Renal cortical epithelial cell (primary cell): ENCODE measurements at places on chromosomes 4 and X. TPM values are rescaled to one million over a fixed set of nuclear protein-coding genes. Genes with fewer than 3 reads are reported as not detected.

PCDH10 gene
- 0.17 and 0.40 TPM in 2 replicates for total RNA-seq

SH3RF1 gene
- 10.2 and 12.7 TPM in 2 replicates for total RNA-seq

CRMP1 gene
- total RNA-seq = 0.25 TPM in 1 of 2 replicates, not detected in the other

COX7B2 gene
- total RNA-seq = not detected in 2 replicates

NDUFC1 gene
- 36.4 and 42.2 TPM in 2 replicates for total RNA-seq

FGF13 gene
- 0.52 and 0.89 TPM in 2 replicates for total RNA-seq

DNA sequence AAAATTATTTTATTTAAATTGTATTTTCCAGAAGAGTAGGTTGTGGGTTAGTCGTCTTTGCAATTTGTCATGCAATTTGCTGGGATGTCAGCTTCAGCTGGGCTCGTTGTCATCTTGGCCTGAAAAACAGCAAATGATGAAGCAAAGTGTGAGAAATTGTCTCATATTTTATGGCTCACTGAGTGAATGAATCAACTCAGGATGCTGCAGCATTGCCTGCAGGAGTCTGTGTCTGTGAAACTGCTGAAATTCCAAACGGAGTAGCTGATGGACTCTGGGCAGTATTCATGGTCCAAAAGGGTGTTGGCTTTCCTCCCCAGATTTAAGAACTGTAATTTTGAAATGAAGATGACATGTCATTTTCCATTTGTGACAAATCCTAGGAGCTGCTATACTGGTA, 37.2 kb downstream of the CXCL8 start:
- peak; percentile 28 for DNase-seq

GRCh38 chrX:132737743-132738142, 220.7 kb downstream of the HS6ST2 start:
- DNase-seq = peak; percentile 81

GRCh38 chr4:8008391-8008790, 68.7 kb upstream of the AFAP1 start:
- no peak for DNase-seq

DNA sequence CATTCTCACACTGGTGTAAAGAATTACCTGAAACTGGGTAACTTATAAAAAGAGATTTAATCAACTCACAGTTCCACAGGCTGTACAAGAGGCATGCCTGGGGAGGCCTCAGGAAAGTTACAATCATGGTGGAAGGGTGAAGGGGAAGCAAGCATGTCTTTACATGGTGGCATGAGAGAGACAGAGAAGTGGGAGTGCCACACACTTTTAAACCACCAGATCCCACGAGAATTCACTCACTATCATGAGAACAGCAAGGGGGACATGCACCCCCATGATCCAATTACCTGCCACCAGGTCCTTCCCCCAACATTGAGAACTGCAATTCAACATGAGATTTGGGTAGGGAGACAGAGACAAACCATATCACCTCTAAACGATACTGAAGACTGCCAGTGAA, 23.0 kb downstream of the EPGN start:
- no peak for DNase-seq

DNA sequence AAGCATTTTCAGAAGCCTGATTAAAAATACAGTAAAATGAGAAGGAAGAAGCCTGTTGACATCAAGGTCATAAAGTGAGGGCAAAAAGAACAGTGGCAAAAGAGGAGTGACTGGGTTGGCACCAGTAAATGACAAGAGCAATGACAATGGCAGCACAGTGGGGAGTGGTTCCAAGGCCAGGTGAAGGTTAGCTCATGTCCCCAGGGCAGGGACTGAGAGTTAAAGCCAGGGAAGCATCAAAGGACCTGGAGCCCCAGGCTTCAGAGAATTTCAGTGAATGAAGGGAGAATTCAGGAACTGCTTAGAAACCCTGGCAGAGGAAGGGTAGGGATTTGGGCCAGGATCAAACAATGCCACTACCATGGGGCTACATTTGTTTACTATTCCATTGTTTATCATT, 8.8 kb upstream of the PIGA start:
- DNase-seq = no peak

DNA sequence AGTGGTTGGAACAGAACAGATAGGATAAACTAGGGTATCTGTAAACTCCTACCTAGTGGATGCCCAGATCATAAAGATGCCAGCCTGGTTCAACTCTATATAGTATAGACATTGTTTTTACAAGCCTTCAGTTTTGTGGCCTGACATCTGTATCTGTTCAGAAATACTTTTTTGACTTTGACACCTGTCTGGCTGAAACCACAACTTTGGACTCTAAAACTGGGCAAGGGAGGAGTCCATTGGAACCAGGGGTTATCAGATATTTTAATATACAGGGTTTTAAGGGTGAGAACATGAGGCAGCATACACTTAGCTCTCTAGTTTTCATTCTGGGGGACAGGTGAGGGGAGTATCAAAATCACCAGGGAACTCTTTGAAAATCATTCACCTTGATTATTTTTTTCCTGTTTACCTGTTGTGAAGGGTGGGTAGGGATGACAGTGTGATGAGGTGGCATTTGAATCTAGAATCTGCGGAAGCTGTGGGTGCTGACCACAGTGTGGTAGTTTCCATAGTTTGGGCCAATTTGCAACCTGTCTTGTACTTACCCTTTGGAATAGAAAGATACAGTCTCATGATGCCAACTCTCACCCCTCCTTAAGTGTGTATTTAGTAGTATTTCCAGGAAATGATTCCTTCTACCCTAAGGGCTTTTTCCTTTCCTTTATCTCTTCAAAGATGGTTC, 20.6 kb downstream of the GAB1 start:
- DNase-seq = peak; percentile 67

DNA sequence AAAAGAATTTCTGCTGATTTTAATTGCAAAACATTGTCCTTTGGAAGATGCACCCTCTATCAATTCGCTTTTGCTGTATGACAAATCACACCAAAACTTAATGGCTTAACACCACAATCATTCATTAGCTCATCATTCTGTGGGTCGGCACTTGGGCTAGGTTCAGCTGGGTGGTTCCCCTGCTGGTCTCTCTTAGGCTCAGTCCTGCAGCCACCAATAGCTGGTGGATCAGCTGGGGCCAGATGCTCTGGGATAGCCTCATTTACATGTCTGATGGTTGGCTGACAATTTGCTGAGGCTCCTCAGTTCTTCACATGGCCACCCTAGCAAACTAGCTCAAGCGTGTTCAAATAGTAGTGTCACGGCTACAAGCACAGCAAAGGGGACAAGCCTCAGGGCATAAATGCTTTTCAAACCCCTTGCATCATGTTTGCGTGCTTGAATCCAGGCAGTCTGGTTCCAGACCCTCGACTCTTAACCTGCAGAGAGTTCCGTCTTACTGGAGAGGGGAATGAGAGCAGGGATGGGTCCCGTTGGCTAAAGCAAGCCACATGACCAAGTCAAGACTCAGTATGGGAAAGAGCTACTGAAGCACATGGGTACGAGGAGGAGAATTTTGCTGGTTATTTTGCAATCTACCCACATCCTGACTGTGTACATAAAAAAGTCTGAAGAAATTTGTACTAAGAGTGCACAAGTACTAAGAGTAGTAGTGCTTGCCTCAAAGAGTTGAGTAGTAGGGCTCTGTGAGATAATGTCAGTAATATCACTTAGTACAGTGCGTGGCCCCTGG, 7.5 kb upstream of the ACSL1 start:
- no peak for DNase-seq

DNA sequence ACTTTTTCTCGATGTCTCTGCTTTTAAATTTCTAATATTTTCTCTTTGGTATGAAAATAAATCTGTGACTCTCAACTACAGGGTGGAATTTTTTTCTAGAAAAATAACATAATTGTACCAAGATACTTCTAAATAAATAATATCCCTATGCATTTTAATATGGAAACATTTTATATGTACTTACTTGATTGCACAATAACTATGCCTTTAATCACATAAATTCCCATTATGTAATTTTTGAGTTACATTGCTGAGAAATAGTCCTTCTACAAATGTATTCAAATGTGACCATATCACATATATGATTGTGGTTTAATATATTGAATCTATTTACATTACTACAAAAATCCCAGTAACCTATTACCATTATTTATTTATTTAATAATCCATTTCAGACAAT, 1543.3 kb upstream of the PABPC4L start:
- no peak for DNase-seq

GRCh38 chrX:131910586-131910985, 112.5 kb upstream of the STK26 start:
- DNase-seq = no peak

- peak; percentile 94 for DNase-seq
Measured at GRCh38 chr4:85777908-85778631, 303.1 kb downstream of the ARHGAP24 start.

- DNase-seq = no peak
Measured at GRCh38 chrX:101677028-101677427, 17.4 kb upstream of the ARMCX2 start.

DNA sequence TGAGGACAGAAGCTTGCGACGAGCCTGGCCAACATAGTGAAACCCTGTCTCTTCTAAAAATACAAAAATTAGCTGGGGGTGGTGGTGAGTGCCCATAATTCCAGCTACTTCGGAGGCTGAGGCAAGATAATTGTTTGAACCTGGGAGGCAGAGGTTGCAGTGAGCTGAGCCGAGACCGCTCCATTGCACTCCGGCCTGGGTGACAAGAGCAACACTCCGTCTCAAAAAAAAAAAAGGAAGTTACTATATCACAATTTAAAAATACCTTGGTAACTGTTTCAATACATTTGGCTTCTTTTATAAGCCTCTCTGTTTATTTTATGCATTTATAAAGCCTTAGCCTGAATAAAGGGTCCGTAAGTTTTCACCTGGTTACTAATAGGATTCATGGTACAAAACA, 46.6 kb upstream of the CHRNA9 start:
- DNase-seq = no peak

DNA sequence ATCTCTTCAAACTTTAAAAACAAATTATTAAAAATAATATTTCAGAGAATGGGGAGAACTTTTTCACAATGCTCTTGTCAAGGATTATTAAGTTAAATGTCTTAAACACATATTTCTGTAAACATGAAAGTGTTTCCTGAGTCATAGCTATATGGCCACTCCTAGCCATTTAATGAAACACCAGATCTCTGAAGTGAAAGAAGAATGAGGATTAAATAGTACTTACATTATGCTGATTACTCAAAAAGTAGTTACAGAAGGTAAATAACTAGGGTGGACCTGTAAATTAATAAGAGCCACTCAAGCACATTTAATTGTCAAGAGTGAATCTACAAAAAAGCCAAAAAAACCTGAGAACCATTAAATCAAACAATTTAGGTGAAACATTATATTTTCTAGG, 57.6 kb upstream of the GALNT7 start:
- DNase-seq = no peak

- DNase-seq = no peak
Measured at GRCh38 chr4:111812760-111813159, 332.5 kb upstream of the FAM241A start.

DNA sequence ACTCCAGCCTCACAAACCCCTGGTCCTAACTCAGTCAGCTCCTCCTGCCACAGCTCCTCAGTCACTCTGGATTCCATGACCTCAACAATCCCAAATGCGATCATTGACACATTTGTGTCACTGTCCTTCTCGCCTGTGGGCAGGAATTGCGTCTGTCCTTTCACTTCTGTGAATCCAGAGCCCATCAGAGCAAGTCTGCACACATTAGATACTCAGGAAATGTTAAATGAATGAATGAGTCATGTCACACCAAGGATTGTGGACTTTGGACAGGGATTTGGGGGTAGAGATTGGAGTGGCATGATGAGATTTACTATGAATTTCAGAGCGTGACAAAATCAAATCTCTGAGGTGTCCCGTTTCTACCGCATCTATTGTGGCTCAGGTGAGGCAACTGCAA, 11.8 kb upstream of the CLDN24 start:
- DNase-seq = peak; percentile 80

- no peak for DNase-seq
Measured at GRCh38 chrX:129690435-129690834, 35.7 kb upstream of the APLN start.

GRCh38 chrX:9557091-9557490, 92.2 kb downstream of the TBL1X start:
- DNase-seq = peak; percentile 44

DNA sequence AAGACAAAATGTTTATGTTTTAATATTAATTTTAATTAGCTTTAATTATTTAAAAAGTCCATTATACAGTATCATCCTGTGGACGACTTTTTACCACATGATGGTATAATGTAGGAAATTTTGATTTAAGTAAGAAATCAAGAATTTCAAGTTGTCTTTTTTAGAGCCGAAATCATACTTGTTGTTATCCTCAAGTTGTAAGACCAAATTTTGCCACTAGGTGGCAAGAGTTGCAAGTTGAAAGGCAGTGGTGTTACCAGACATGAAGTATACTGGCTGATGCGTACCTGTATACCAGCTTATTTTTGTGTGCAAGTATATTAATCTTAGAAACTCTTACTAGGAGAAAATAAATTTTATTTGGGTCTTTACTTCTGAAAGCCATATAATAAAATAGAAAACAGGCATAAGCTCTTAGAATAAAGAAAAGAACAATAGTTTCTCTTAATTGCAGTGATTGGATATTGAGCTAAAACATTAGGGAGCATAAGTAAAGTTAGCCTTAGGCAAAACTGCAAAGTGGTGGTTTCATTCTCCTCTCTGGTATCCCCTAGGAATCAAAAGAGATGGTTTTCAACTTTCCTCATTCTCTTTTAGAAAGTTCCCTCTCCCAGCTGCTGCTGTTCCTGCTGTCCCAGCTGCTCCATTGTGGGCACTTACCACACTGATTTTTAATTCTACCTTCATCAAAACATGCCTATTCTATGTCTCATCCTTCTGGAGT, 118.0 kb upstream of the WDFY3 start:
- DNase-seq = peak; percentile 78

DNA sequence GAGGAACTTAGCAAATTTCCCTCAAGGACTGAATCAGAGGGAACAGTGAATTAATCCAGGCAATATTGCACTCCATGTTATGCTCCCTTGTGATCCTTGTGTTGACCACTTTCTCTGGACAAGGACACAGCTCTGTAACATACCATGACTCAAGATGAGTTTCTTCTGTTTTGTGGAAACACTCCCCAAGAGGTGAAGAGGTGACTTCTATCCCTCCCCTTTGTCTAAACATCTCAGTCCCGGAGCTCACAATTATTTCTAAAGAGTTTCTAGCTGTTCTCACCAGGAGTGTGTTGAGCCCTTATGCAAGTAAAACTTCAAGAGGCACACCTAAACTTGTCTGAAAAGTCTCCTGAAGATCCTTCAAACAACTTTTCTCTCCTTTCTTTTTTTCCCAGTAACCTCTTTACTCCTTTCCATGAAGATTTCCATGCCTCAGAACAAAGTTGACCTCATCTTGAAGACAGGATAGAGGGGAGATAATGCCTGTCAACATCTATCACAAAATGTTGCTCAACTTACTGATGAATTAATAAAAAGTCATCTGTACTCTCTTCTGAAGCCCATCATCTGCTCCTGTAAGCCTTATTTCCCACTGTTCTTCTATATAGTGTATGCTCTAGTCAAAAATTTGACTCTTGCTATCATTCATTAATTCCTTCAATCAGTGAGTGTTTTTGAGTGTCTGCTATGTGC, 429.1 kb downstream of the SPRY1 start:
- peak; percentile 49 for DNase-seq
